Activated naive CD4-positive, alpha-beta T cell treated with anti-CD3 and anti-CD28 coated beads, Interleukin-2, amount 50 U/mL, for 72 hours (primary cell): ENCODE measurements at places on chromosomes 11 and 22.

- no peak for DNase-seq
Measured at GRCh38 chr11:1390569-1391164, 933 bp downstream of the BRSK2 start.

GRCh38 chr11:119144825-119145486, 3.9 kb upstream of the ABCG4 start:
- no peak for DNase-seq

DNA sequence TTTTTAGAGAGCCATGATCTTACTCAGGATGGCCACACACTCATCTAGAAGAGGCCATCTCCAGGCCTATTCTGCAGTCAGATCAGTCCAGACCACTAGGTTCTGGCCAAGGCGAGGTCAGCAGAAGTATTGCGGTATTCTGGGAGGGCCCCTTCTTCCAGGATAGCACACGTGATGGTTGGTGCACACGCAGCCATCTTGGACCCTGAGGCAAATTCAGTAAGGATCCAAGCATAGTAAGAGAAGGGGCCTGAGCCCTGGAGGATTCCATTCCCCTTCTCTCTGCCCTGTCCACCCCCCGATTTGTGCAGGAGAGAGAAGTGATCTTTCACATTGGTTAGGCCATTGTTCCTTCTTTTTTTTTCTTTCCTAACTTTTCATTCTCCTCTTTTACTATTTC, 957.9 kb downstream of the BRD1 start:
- no peak for DNase-seq

DNA sequence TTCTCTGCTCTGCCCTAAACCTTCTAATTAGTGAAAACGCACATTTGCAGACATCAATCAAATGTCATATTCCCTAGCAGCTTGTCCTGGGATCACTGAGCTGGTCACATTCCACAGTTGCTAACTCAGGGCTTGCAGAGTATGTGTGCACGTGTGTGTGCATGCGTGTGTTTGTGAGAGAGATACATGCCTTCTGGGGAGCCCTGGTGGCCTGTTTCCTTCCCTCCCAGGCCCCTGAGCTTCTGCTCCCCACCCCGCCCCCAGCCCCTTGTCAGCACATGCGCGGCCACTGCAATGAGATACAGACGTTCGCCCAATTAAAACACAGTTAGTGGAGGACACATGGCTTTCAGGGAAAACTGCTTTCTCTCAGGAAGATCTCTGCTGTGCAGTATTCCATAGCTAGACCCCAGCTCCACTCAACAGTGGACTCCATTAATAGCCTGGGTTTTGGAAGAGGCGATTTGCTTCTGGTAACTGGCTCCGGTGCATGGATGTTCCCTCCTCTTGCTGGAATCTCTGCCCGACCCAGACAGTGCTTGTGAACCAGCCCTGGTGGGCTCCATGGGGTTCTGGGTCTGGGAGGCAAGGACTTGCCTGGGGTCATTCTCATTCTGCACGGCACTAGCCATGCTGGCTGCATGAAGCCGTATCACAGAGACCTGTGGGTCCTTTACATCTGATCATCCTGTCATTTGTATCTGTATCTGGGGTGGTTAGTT, 17.7 kb downstream of the LRP5 start:
- DNase-seq, result no peak
